ENCODE measurements at places on chromosomes 1 and 21.
A peak's percentile ranks its signal among the peaks of the same experiment; 100 is the strongest.

DNA sequence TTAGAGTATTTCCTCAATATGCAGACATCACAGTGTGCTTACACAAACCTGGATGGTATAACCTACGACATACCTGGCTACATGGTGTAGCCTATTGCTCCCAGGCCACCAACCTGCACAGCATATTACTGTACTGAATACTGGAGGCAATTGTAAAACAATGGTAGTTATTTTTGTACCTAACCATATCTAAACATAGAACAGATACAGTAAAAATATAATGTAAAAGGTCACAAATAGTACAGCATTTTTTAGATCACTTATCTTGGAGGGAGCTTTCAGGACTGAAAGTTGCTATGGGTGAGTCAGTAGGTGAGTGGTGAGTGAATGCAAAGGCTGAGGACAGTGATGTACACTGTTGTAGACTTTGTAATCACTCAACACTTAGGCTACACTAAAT, 492.3 kb downstream of the MRPL39 start:
- DNase-seq: no peak

DNA sequence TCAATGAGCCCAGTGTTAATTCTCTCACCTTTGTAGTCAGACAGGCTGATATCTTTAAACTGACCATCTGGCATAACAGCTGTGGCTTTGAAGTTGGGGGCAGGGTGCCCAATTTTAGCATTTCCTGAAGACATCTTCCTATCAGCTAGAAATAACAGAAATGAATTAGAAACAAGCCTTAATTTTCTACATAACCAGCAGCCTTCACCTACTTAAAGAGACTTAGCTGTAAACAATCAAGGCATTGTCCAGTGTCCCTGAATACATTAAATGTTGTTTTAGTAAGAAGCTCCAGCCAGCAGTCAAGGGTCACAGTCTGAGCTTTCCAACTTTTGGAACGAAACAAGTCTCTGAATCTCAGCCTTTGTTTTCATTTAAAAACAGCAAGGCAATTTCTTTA, 2.8 kb downstream of the PRDX1 start:
- no peak for DNase-seq

DNA sequence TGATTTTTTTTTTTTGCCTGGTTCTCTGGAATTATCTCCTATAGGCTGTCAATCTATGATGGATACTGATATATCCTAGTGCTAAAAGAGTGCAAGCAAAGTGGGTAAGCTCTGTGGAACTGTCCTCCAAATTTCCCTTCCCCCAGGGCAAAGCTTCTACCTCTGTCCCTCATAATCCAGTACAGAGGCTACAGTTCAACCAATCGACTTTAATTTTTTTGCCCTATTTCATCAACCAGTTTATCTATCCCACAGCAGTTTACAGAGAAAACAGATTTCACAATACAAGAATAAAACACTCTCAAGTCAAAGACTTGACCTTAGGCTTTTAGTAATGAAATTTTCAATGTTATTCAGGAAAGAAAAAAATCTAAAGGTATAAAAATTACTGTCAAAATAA, 13.9 kb downstream of the PUM1 start:
- no peak for DNase-seq

DNA sequence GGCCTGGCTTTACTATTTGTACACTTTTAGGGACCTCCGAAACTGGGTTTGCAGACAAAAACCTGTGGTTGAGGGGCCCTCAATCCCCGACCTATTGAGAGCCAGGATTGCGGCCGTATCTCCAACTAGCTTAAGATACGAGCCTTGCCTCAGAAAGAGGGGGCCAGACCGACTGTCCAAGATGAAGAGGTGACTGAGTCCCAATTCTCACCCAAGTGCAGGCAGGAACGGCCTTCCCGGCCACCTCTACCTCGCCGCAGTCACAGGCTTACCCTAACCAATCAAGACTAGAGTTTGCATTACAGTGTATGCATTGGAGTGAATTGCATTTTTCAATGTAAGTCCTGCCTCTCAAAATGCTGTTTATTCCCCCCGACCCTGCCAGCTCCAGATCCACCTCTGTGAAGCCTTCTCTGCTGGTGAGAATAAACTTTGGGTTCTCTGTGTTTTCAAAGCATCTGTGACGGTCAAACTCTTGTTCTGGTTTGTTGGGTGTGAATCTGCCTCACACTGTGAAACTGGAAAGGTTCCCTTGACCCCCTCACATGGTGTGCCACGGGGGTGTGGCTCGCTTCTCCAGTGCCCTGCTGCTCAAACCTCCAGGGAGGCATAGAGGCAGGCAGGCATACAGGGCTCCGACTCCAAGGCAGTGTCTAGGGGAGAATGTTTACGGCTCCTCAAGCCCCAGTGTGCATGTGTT, 62.2 kb upstream of the WLS start:
- no peak for DNase-seq

GRCh38 chr1:58848818-58849411, 65.1 kb upstream of the JUN start:
- peak; percentile 93 for DNase-seq

DNA sequence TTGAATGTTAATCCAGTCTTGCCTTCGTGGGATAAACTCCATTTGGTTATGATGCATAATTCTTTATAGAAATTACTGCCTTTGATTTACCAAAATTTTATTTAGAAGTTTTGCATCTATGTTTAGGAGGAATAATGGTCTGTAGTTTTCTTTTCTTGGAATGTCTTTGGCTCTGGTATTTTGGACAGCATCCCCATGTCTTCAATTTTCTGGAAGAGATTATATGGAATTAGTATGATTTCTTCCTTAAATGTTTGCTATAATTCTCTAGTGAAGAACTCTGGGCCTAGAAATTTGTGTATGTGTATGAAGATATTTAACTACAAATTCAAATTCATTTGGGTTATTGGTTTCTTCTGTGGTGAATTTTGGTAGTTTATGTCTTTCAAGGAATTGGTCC, 92.7 kb downstream of the SNX7 start:
- DNase-seq: no peak

GRCh38 chr1:37931361-37932158, 15.3 kb downstream of the INPP5B start:
- DNase-seq: peak; percentile 82

DNA sequence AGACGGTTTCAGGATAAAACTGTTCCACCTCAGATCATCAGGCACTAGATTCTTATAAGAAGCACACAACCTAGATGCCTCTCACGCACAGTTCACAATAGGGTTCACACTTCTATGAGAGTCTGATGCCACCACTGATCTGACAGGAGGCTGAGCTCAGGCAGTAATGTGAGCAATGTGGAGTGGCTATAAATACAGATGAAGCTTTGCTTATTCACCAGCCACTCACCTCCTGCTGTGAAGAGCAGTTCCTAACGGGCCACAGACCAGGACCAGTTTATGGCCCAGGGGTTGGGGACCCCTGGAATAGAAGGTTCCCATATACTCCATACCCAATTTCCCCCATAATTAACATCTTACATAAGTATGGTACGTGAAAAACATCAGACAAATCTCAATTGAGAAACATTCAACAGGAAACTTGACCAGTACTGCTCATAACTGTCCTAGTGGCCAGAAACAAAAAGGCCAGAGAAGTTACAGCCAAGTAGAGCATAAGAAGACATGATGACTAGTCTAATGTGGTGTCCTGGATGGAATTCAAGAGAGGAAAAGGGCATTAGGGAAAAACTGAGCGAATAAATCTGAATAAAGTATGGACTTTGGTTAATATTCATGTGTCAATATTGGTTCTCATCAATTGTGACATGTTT, 24.7 kb upstream of the IGSF5 start:
- DNase-seq: peak; percentile 2

DNA sequence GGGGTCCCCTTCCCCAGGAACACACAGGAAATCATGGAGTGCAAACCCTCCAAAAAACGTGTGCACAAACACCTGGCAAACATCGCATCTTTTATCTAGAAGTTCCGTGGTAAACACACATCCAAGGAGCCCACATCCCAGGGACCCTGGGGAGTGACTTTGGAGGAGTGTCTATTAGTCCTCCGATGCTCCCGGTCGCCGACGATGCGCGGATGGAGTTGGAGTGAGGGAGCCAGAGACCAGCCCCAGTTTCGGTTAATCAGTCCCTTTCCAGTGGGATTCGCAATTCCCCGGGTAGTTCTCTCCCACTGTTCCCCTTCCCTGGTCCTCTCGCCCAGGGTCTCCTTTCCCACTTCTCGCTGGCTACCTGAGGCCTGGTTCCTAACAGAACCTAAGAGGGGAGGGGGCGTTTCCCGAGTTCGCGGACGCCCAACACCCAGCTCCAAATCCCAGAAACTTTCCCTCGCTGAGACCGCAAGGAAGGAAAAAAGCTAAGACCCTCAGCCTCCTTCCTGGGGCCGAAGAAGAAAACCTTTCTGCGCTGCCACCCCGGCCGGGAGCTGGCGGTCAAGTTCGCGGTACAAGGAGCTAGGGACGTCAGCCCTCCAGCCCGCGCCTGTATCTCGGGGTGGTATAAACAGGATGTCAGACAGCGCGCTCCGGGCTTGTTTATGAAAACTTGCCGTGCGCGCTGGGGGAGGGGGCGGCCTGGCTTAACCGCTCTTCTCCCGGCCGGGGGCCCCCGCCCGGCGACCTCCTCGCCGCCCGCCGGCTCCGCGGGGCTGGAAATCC, 787 bp downstream of the JAK1 start:
- no peak for DNase-seq

DNA sequence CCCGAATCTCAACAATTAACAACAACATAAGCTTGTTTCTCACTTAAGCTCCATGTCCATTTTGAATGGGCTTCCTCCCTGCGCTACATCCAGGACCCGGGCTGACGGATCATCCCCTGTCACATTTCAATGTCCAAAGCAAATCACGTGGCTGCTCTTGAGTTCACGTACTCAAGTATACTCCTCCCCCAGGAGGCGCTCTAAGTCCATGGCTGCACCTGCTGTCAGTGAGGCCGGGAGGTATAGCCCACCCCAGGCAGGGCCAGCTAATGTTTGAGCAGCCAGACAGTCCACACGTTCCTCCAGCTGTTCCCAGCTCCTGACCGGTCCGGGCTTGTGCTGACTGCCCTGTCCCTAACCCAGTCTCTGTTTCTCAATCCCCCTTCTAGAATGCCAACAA, 220.8 kb downstream of the SLC35F3 start:
- DNase-seq: no peak

DNA sequence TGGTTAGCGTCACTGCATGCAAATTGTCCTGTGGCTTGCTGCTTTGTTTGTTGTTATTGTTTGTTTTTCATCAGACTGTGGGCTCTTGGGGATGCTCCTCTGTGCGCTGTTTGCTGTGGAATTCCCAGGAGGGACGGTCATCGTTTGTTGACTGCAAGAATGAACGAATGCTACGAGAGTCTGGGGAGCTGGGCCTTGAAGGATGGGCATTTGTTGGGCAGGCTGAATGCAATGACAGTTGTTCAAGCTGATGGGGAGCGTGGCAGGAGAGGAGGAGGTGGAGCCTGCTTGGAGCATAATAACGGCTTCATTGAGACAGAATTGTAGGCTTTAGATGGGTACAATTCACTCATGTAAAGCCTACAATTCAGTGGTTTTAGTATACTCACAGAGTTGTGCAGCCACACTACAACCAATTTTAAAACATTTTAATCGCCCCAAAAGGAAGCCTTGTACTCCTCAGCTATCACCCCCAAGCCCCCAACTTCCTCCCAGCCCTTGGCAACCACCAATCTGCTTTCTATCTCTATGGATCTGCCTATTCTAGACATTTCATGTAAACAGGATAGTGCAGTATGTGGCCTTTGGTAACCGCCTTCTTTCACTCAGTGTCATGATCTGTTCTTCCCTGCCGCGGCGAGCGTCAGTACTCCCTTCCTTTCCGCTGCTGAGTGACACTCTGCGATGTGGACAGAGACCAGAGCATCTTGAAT, 190.2 kb downstream of the CAMTA1 start:
- DNase-seq: no peak

DNA sequence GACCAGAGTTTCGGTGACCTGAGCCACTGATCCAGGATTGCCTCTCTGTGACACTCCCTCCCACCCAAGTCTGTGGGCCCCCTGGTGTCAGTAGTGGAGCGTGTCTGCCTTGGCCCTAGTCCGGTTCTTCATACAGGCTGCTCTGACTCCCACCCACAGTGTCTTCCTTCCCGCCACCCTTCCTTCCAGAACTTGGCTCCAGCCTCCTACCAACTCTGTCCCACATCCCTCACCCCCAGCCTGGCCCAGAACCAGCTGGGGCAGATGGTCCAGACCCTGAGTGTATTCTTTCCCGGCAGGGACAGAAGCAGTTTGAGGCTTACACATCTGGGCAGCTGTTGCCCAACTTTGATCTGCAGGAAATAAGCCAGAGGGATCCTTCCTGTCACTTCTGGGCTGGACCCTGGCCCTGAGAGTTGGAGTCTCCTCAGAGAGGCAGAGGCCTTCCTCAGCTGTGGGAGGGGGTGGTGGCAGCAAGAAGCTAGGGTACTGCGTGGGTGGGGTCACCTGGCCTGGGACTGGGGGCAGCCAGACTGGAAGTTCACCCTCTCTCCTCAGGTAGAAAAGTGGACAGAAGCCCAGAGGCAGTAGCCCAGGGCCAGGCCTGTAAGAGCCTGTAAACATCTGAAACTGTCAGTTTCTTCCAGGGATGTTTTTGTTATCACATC, 43.1 kb upstream of the EPS8L3 start:
- no peak for DNase-seq

DNA sequence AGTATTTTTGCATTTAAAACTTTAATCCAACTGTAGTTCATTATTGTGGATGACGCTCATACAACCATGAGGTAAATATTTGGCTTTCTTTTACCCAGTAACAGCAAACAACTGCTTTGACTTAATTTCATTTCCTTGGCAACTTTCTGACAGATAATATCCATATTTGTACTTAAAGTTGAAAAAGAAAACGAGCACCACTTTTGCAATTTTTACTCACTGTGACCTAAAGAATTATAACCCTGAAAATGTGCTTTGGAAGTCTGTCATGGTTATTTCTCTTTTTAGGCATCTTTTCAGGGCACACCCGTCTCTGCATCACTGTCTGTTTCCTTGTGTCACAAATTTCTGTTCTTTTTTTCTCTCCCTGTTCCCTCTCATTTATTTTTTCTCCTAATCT, 918 bp upstream of the CD2 start:
- no peak for DNase-seq

GRCh38 chr1:206112600-206113301, 4.4 kb downstream of the AVPR1B start:
- DNase-seq: no peak

DNA sequence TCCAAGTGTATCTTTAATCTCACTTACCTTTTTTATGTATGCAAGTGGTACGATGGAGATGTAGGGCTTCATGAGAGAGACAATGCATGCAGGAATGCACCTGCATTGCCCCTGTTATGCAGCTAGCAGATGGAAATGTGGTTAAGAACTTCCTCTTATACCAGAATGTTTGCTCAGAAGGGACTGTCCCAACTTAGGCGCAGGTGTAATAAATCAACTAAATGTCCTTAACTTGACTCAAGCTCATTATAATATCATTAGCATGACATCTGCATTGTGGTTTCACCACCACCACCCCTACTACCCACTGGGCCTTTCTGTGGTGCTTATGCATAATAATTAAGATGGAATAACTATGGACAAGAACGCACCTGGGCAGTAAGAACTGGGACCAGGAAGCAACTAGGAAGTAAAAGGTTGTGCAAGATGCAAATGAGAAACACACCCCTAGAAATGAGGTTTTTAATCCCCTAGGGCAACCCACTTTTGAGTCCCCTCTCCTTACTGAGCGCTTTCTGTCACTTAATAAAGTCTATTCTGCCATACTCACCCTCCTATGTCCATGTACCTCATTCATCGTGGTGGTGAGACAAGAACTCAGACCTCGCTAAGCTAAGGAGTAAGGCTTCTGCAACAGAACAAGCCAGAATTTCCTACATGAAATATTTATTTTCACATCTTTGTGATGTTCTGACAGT, 1103.3 kb upstream of the B3GALT2 start:
- DNase-seq: no peak

- DNase-seq: no peak
Observed at GRCh38 chr1:214143006-214143992, 137.7 kb upstream of the SMYD2 start.

GRCh38 chr1:86419277-86419903, 4.6 kb upstream of the CLCA2 start:
- DNase-seq: no peak

Data from GM04504 (cell line).